ENCODE measurements at places on chromosomes 3 and 15. TPM values are rescaled to one million over a fixed set of nuclear protein-coding genes. Genes with fewer than 3 reads are reported as not detected.

DNA sequence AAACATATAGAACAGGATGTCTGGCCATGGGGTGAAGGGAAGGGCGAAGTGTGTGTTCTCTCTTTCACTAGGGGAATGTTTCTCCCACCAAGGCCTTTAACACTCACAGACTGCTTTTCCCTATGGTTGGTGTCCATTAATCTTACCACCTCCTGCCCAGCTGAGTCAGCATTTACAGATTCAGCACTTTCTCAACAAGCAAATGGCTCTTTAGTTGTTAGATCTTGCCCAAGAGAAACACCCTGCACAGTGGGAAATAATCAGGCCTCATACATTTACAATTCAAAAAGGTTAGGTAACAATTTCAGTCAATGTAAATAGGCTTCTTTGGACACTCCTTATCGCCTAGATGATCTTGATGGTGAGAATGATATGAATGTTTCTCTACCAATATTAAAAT lies 418.2 kb downstream of the EPHA3 start:
- no peak overlapping the region for H3K4me3 ChIP-seq
- no peaks in the 10 kb centered on the region for H3K36me3 ChIP-seq
- DNase-seq, result no peak
- peaks cover 51% of the 10 kb centered on the region for H3K4me1 ChIP-seq
- 0 out of 2 replicates have a peak overlapping the region, but pooled peaks have one; percentile 32 for H3K27ac ChIP-seq
- no peaks in the 10 kb centered on the region for H3K27me3 ChIP-seq

- H3K4me1 ChIP-seq, result peaks cover 2% of the 10 kb centered on the region
- no peaks in the 10 kb centered on the region for H3K27me3 ChIP-seq
- no peak for DNase-seq
- H3K36me3 ChIP-seq, result no peaks in the 10 kb centered on the region
- H3K4me3 ChIP-seq, result no peak overlapping the region
Observed at GRCh38 chr3:186609247-186609868, 3.5 kb upstream of the AHSG start.

Gene ACP3
- total RNA-seq, result 2.5 TPM

Gene STAB1
- total RNA-seq, result 2.6 TPM

Gene ARRDC4
- 14.0 TPM for total RNA-seq

- H3K27ac ChIP-seq, result no peak overlapping the region
- no peak overlapping the region for H3K4me3 ChIP-seq
- H3K27me3 ChIP-seq, result peaks cover 4% of the 10 kb centered on the region
- no peak for DNase-seq
Observed at GRCh38 chr15:48010316-48010715, 110.5 kb upstream of the SLC24A5 start.

GRCh38 chr15:81095690-81096365 lies 38.2 kb upstream of the CFAP161 start:
- no peak overlapping the region for H3K27ac ChIP-seq
- no peak for DNase-seq
- H3K4me3 ChIP-seq, result no peak overlapping the region
- H3K27me3 ChIP-seq, result peaks cover 8% of the 10 kb centered on the region
- H3K4me1 ChIP-seq, result peaks cover 2% of the 10 kb centered on the region
- no peaks in the 10 kb centered on the region for H3K36me3 ChIP-seq

DNA sequence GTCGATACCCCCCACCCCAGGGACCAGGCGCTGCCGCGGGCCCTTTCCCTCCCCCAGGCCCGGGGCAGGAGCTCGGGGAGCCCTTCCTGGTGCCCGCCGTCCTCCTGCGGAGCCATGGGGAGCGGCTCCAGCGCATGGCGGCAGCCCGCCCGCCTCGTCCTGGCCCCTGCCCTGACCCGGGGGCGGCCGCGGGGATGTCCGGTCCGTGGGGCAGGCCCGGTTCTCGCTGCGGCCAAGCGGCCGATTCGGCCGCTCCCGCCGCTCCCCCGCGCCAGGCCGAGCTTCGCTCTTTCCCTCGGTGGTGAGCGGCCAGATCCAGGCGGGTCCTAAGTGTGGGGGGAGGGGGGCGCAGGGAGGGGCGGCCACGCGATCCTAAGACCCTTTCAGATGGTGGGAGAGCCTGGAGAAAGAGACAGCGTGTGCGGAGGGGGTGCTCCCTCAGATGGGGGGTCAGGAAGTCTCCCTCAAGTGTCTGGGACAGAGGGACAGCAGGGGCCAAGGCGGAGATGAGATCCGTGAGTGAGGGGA lies 1.3 kb downstream of the NEIL1 start:
- DNase-seq, result no peak
- H3K4me3 ChIP-seq, result peak overlapping the region; percentile 84
- peaks cover 9% of the 10 kb centered on the region for H3K4me1 ChIP-seq
- no peaks in the 10 kb centered on the region for H3K36me3 ChIP-seq
- no peak overlapping the region for H3K27ac ChIP-seq

DNA sequence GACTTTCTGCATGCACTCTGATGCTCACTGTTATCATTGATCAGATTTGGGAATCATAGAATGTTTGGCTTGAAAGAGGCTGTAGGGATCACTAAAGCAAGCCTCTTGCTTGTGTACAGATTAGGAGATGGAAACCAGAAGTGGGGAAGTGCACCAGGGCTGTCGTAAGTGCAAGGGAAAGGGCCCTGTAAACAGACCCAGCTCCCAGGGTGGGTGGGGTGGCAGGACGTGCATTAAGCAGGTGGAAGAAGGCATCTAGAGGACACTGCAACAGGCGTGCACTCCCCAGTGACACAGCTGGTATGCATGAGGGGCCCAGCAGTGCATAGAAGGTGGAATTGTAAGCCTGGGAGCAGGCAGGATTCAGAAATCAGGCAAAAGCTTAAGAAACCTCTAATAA lies 58.0 kb upstream of the SLC7A14 start:
- peaks cover 2% of the 10 kb centered on the region for H3K27me3 ChIP-seq
- no peak for DNase-seq
- no peaks in the 10 kb centered on the region for H3K4me1 ChIP-seq
- H3K36me3 ChIP-seq, result no peaks in the 10 kb centered on the region

DNA sequence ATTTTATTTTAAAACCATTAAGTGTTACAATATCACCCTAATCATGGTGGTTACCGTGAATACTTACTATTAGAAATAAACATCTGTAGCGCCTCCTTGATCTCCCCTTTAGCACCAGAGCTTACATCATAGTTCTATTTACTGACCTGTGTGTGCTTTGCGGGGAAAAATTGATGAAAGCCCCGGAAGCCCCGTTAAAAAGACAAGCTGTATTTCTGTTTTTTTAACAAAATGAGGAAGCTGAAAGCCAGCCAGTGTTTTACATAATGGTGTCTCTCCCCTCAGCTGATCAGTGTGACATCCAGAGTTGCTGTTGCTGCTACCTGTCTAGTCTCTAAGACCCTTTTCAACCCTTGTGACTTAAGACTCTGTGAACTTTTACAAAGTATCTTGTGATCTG lies 100.8 kb downstream of the OPA1 start:
- no peaks in the 10 kb centered on the region for H3K27me3 ChIP-seq
- no peak overlapping the region for H3K4me3 ChIP-seq
- peaks cover 11% of the 10 kb centered on the region for H3K36me3 ChIP-seq

DNA sequence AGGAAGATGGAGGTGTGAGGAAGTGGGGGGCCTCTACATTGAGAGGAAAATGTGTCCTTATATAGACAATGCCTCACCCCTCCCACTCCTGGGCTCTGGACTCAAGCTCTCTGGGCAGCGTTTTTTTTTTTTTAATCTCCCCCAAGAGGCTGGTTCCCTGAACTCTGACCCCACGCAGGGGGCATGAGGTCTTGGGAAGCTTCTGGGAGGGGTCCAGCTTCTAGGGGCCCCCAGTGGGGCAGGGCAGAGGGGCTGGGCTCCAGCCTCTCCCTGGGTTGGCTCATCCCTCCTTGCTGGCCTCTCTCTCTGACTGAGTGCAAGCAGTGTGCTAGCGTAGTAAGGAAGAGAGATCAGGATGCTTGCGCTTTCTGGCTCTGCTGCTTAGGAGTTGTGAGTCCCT lies 101.4 kb upstream of the HACD2 start:
- no peak for DNase-seq
- H3K4me1 ChIP-seq, result no peaks in the 10 kb centered on the region
- H3K4me3 ChIP-seq, result no peak overlapping the region
- H3K36me3 ChIP-seq, result no peaks in the 10 kb centered on the region
- H3K27ac ChIP-seq, result no peak overlapping the region

GRCh38 chr3:71759401-71759800 lies 5.7 kb downstream of the GPR27 start:
- H3K27ac ChIP-seq, result peak overlapping the region; percentile 34
- H3K4me1 ChIP-seq, result peaks cover 12% of the 10 kb centered on the region
- H3K36me3 ChIP-seq, result no peaks in the 10 kb centered on the region
- H3K27me3 ChIP-seq, result peaks cover 26% of the 10 kb centered on the region

GRCh38 chr3:54033761-54034160 lies 88.6 kb upstream of the CACNA2D3 start:
- no peaks in the 10 kb centered on the region for H3K36me3 ChIP-seq
- 0 out of 2 replicates have a peak, but pooled peaks cover 3% of the 10 kb centered on the region for H3K4me1 ChIP-seq
- no peak for DNase-seq
- H3K4me3 ChIP-seq, result no peak overlapping the region
- H3K27ac ChIP-seq, result no peak overlapping the region

DNA sequence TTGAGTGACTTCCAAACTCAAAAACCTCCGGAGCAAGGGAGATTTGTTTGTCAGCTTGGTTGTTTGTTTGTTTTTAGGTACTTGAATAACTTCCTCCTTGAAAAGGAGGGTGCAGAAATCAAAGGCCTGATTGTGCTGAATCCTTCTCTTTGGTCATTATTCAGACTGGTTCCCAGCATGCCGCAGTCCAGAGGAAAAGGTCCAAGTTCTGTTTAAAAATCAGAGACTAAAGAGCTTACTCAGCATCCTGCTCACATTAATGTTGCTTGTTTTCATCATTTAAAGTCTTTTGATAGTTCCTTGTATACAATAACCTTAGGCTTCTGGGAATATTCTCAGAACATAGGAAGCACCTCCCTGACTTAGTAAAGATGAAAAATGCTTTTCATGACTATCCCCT lies 982 bp upstream of the SCG3 start:
- H3K36me3 ChIP-seq, result no peaks in the 10 kb centered on the region
- peaks cover 6% of the 10 kb centered on the region for H3K4me1 ChIP-seq
- peak overlapping the region; percentile 90 for H3K4me3 ChIP-seq
- peaks cover under 1% of the 10 kb centered on the region for H3K27me3 ChIP-seq
- no peak for DNase-seq
- no peak overlapping the region for H3K27ac ChIP-seq

- no peaks in the 10 kb centered on the region for H3K27me3 ChIP-seq
- no peaks in the 10 kb centered on the region for H3K4me1 ChIP-seq
- H3K27ac ChIP-seq, result no peak overlapping the region
- peaks cover 4% of the 10 kb centered on the region for H3K36me3 ChIP-seq
Observed at GRCh38 chr3:27494784-27495183, 10.6 kb upstream of the SLC4A7 start.

DNA sequence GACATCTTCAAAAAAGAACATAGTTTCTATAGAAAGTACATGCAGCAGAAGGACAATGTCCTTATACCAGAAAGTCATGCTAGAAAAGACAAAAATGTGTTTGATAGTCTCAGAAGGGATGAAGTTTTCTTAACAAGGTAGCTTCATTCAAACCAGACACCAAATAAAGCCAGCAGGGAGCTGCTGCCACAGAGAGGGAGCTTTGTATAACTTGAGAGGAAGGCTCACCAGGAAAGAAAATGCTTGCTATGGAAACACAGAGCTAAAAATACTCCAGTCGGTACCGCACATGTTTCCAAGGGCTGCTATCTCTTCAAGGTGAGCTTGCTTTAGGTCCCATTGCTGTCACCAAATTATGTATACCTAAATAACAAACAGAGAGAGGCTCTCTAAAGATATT lies 1074.8 kb upstream of the ALCAM start:
- H3K27ac ChIP-seq, result no peak overlapping the region
- DNase-seq, result no peak
- peaks cover 21% of the 10 kb centered on the region for H3K36me3 ChIP-seq

Gene RBP2
- not detected for total RNA-seq

DNA sequence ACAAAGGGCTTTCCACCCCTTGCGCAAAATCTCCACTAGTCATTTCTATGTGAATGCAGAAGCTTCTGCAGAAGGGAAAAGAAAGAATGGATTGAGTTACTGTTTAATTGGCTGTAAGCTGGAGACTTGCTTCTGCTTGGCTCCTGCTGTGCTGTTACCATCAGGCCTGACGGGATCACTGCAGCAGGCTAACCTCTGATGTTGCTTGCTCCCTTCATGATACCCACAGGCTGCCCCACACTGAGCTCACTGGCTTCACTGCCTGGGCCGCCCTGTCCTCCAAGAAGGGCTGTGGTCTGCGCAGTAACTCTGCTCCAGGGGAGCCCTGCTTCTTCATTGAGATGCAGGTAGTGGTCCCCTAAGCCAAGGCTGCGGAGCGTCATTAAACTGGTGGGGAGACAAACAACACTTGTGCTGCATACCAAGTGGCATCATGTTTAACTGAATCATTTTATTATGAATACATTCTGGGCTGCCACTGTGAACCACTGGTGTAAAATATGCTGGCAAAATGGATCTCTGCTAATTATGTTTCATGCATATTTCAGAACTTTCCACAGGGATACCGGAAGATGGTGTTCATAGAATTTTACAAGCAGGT lies 78.6 kb downstream of the WDR49 start:
- H3K36me3 ChIP-seq, result no peaks in the 10 kb centered on the region
- peaks cover 11% of the 10 kb centered on the region for H3K4me1 ChIP-seq
- no peaks in the 10 kb centered on the region for H3K27me3 ChIP-seq
- DNase-seq, result peak; percentile 20

Gene ZNF662
- total RNA-seq, result 2.9 TPM

Gene SYNM
- total RNA-seq, result 2.2 TPM

Gene OR5K2
- not detected for total RNA-seq

Gene CLEC3B
- 0.92 TPM for total RNA-seq

Gene CPN2
- total RNA-seq, result 0.09 TPM

DNA sequence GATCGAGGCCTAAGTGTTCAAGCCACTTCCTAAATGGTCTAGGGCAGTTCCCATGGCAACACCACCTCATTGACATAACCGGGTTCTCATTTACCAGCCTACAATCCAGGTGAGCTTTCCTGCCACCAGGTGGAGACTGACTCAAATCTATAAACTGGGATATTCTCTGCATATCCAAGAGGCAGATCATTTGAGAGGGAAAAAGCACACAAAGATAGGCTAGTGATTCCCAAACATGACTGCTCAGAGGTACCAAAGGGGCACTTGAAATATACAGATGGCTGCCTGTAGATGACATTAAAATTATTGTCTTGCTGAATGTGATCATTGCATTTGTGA lies 141.3 kb upstream of the PROK2 start:
- H3K4me1 ChIP-seq, result peaks cover 61% of the 10 kb centered on the region
- peaks cover 3% of the 10 kb centered on the region for H3K36me3 ChIP-seq
- DNase-seq, result peak; percentile 70
- H3K27me3 ChIP-seq, result no peaks in the 10 kb centered on the region
- H3K27ac ChIP-seq, result peak overlapping the region; percentile 93

DNA sequence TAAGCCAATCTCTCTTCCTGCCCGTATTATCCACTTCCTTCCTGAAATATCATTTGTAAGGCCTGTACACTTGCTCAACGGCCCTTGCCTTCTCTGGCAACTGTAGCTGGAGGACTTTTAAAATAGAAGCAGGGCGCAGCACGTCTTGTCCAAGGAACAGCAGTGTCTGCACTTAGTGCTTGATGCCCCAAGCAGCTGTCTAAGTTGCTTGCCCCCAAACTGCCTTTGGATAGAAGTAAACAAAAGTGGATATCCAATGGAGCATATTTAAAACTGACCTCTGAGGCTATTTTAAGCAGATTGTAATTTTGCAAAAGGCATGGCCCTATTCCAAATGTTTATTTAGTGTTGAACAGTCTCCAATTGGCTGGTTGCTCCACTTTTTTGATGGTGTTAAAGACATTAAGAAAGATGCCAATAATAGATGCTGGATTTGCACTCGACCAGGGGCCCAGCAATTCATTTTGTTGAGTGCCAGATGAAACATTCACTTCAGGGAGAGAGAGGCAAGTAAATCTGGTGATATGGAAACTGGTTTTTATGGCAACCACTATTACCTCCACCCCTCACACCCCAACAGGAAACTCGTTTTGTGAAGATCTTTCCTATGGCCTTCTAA lies 526.8 kb upstream of the TBL1XR1 start:
- 0 out of 2 replicates have a peak, but pooled peaks cover 8% of the 10 kb centered on the region for H3K36me3 ChIP-seq
- H3K4me1 ChIP-seq, result peaks cover 8% of the 10 kb centered on the region
- peaks cover 2% of the 10 kb centered on the region for H3K27me3 ChIP-seq
